SHP77 treated with DMSO at 0.1 percent for 48 hours (cell line): ENCODE measurements at places on chromosomes 6 and 20.

DNA sequence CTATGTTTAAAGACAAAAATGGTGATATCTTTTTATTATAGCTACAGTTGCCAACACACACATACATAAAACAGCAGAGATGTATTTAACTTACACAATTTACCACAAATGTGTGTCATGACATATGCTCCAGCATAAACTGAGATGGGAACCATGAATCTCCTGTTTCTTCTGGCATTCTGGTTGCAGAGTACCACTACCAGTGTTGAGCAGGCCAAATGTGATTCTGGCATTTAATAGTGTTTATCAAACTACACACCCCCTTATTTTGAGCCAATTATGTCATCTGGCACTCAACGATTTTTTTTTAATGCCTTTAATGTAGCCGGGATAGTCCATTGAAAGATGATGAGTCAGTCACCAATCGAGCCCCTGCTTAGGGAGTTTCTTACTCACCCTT lies 59.0 kb upstream of the TPD52L1 start:
- no peak for DNase-seq

- no peak for DNase-seq
These were observed 18.5 kb upstream of the ARMC12 start for GRCh38 chr6:35718375-35718736.

DNA sequence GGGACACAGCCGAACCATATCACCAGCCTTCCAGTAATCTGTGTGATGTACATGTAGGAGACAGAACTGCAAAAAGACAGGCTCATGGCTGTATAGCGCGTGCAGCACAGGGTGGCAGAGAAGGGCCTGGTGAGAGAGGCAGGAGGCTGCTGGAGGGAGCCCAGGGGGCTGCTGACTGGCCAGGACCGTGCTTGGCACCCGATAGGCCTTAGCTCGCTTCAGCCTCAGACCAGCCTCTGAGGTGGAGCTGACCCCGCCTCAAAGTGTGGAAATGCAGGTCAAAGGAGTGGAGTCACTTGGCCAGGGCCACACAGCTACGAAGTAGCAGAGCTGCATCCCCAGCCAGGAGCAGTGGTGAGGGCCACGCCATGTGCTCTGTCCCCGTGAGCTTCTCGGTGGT lies 707.6 kb downstream of the QKI start:
- DNase-seq: no peak

- no peak for DNase-seq
These were observed 245.8 kb upstream of the JAG1 start for GRCh38 chr20:10919396-10920140.

GRCh38 chr6:84731901-84732300 lies 32.5 kb downstream of the TBX18 start:
- DNase-seq: no peak

DNA sequence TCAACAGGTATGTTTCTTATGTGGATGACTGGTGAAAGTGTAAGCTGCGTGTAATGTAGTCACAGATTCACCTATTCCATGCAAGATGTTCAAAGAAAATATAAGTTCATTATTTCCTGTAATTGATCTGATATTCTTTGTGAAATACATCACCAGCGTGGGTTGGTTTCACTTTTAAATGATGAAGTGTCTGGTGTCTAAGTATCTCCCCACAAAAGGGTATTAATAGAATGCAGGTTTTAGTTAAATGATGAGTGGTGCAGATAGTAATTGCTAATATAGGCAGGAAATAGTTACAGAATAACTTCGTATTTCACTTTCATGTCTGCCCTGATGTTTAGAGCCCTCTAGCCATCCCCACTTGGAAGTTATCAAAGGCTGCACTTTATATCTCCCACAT lies 22.2 kb downstream of the PGBD1 start:
- no peak for DNase-seq

DNA sequence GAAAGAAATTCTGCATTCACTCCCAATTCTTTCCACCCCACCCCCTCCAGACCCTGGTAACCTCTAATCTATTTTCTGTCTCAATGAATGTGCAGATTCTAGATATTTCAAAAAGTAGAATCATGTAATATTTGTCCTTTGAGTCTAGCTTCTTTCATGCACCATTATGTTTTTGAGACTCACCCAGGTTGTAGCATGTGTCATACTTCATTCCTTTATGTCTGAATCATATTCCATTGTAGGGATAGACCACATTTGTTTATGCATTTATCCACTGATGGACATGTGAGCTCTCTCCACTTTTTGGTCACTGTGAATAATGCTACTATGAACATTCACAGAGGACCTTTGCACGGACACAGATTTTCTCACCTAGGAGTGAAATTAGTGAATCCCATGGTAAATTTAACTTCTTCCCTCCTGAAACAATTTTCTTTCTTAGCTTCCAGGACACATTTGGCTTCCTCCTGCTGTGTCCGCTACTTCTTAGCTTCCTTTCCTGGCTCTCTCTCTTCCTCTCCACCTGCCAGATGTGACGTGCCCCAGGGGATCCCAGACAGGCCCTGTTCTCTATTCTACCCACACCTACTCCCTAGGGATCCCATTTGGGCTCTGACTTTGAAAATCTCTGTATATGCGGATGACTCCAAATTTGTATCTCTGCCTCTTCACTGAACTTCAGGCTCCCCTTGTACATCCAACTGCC lies 24.1 kb upstream of the ARFGEF2 start:
- no peak for DNase-seq

GRCh38 chr6:105034470-105034869 lies 77.6 kb downstream of the LIN28B start:
- no peak for DNase-seq

DNA sequence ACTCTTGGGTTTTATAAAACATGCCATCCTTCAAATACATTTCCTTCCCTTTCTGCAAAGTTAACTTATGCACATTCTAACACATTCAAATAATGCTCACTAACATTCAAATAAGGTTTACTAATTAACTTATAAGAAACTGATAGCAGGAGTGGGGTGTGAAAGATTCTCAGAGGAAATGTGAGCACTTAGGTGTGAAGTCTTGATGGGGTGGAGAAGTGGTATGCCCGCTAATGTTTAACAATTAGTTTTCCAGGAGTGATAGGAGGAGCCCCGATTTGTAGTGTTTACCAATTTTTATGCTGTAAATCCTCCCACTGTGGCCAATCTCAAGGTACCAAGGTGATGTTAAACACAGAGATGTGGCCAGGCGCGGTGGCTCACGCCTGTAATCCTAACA lies 18.3 kb upstream of the DSN1 start:
- DNase-seq: no peak

- DNase-seq: no peak
These were observed 126.0 kb upstream of the RREB1 start for GRCh38 chr6:6981681-6982322.

DNA sequence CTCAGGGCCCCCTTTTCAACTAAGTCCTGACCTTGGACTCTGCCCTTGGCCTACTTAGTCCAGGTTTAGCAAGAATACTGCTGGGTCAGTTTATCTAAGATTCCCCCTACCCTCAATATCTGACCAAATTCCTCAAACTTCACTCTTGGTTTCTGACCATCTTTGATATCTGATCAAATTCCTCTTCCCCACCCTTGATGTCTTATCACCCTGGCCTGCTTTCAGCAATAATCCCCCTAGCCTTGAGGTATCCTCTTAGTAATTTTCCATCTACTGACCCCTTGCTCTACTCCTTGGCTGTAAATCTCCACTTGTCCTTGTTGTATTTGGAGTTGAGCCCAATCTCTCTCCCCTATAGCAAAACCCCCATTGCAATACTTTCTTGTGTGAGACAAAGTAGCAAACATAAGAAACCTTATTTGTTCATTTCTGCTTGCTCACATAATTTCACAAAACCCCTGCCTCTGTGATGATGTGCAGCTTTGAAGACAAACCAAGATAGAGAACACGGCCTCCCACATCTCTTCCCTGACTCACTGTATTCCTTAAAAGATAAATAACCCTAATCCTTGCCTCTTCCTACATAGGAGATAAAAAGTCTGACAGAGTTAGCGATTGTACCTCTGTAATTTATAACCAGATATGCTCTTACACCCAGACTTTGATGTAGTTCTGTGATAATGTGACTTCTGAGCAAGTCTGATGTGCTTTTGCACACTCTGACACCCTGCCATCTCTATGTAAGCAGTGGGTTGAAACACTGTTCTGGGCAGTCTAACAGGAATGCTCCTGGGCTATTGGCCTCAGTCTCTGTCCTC lies 13.8 kb upstream of the IYD start:
- DNase-seq: no peak

- DNase-seq: no peak
These were observed 148.5 kb downstream of the ELOVL4 start for GRCh38 chr6:79798841-79799240.

- no peak for DNase-seq
These were observed 73.8 kb upstream of the KCNG1 start for GRCh38 chr20:51096582-51097267.

DNA sequence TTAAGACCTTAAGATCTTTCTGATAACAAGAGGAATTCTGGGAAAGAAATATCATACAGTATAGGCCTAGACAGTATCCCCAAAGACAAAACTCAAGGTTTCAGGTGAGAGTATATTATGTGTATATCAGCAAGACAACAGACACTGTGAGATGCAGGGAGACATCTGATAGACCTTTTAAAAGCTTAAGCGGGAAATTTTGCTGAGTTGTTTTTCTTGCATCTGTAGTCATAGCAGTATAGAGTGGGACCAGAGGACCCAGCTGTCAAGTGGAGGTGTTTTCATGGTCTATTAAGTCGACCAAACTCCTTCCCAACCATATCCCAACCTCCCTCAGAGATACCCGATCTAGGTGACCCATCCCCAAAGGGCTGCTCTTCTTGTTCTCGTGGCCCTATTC lies 98.1 kb upstream of the THEMIS start:
- DNase-seq: no peak

- no peak for DNase-seq
These were observed 87.6 kb downstream of the ASXL1 start for GRCh38 chr20:32445539-32446273.

GRCh38 chr20:62887152-62887859 lies 25.7 kb upstream of the TCFL5 start:
- peak; percentile 79 for DNase-seq

DNA sequence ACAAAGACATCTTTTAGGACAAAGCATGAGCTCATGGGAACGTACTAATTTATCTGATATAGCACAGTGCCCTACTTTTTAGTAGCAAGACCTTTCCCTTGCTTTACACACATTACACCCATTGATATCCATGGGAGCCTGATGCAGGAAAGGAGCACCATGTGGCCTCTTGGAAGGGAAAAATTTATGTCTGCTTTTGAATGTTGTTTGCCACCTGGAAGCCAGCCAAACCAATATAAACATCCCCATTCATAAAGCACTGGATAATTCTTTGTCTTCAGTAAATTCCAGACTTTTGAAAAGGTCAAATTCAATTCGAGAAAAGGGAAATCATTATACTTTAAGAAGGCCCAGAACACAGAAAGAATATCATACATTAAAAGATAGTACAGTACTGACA lies 152.3 kb upstream of the BEND6 start:
- peak; percentile 91 for DNase-seq

DNA sequence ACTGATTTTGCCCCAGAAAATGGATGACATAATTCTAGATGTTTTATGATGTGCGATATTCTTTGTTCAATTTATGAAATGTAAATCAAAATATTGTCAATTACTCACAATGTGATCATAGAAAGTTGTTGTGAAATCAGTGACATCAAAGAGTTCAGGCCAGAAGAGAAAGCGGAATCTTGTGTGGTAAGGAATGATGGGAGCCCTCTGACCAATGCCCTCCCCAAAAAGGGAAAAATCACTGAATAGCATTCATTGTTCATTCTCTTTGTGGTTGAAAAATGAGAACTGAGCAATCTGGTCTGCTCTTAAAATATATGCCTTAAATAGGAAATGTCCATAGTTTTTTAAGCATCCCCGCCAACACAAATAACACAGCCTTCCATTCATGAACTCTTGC lies 247.1 kb upstream of the GRIK2 start:
- no peak for DNase-seq

GRCh38 chr6:13515912-13516311 lies 28.5 kb upstream of the GFOD1 start:
- DNase-seq: no peak

- no peak for DNase-seq
These were observed 29.3 kb downstream of the KCNQ5 start for GRCh38 chr6:72651174-72651573.

DNA sequence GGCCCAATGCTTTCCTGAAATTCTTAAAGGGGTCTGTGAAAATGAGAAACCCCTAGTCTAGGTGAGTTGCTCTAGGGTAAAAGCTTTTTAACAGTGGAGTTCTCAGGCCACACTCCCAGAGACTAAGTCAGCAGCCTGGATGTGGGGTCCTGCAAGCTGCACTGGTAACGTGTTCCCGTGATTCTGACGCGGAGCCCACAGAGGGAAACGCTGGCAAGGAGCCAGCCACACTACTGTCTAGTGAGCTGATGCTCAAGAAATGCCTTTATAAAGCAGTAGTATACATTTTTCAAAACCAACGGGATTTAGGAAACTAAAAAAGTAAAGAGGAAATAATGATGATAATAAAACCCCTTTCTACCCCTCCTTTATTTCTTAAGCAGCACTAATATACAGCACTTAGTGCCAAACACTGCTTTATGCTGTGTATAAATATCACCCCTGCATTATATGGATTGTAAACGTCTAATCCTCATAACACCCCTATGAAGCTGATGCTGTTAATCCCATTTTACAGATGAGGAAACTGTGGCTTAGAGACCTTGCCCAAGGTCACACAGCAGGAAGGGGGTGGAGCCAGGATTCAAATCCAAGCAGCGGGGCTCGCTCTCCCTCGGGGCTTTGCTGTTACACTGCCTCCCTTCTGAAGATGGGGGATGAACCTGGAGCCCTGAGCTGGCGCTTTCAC lies 25.0 kb downstream of the KCNK15 start:
- DNase-seq: no peak

DNA sequence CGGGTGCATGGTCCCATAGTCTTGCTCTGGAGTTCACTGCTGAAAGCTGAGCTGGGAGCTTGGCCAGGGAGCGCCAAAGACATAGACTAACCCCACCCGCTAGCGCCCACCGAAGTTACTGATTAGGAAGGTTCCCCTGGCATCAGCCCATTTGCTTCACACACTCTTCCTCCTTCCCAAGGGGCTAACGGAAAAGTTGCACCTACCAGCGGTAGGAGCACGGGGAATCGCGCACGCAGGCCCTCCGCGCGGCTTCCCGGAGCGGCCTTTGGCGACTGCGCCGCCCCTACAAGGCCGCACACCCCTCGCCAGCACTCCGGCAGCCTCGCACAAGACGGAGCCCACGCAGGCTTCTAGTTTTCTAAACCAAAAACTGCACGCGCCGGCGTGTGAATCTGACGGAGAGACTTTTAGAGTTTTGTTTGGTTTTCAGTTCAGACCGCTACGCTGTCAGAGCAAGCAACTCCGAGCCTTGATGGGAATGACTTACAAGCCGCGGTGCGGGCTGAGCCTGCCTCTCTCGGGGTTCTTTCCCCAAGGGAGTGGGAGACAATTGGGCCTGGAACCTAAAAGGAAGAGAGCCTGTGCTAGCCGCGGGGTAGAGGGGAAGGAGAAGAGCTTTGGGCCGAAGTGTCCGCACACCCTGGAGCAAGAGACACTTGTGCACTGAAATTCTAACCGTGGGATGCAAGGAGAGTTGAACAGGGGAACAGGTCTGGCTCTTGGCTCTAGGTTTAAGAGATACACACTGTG lies 891 bp upstream of the POU3F2 start:
- DNase-seq: peak; percentile 41

- no peak for DNase-seq
These were observed 68.7 kb upstream of the SLC4A11 start for GRCh38 chr20:3307725-3308124.
